ENCODE measurements at places on chromosomes 7 and 10.

DNA sequence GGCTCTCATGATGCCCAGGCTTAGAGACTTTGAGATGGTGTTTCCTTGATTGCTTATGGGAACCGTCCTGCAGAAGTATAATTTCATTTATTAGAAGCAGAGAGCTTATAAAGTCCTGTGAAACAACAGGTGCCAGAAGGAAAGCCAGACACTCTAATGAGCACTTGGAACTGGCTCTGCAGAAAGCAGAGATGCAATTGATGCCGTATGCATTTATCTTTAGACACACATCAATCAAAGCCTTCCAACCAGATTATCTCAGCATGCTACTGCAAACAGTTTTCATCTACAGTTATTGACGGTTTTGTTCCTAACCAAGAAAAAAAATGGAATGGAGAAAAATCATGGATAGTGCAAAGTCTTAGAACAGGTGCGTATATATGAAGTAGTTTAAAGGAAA, 371.7 kb upstream of the PRKCQ start:
- no peak for DNase-seq

DNA sequence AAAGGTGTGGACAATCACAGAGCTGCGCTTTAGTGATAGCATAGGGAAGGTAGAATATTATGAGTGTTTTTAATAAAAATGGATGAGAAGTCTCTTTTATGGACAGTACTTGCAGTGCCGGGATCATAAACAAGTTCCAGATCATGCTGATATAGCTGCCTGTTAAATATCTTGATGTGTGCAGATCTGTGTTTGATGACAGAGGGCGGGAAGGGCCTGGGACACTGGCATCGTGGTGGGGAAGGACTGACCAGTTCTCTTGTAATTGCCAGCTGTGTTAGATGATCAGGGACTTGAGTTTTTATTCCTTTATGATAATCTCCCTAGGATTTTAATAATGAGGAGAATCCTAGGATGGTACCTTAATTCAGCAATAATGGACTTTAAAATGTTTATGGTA, 14.6 kb downstream of the SND1 start:
- DNase-seq, result no peak

GRCh38 chr10:132341017-132341416, 9.0 kb downstream of the LRRC27 start:
- DNase-seq, result no peak

DNA sequence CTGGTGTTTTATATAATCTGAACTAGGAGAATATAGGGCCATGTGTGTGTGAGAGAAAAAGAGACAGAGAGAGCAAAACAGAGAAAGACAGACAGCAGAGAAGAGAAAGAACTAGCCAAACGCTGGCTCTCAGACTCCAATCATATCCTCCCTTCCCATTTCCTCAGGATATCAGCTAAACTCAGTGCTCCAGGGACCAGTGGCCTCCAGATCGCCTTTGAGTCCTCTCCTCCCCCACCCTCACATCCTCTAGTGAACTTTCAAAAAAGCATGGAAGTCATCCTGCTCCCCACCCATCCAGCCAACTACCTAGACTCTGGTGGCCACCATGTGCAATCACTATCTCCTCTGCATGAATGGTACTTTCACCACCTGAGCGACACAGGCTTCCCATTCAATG, 386.1 kb upstream of the NPVF start:
- no peak for DNase-seq

GRCh38 chr7:24756545-24757352, 515 bp downstream of the GSDME start:
- DNase-seq, result peak; percentile 34

- DNase-seq, result no peak
Observed at GRCh38 chr10:4384245-4384644, 441.8 kb upstream of the AKR1E2 start.

DNA sequence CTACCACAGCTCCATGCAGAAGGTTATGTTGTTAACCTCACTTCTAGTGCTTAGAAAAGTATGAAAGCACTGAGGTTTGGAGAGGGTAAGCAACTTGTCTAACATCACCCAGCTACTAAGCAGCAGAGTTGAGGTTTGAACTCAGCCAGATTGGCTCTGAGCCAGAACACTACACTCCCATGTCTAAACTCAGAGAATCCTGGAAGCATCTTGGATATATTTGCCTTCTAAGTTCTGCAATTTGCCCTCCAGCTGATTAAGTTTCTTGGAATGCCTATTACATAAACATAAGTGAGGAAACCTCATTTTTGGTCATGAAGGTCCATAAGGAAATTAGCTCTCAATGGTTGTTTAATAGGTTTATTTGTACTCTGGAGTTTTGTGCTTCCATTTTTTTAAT, 78.1 kb upstream of the PHYHIPL start:
- no peak for DNase-seq

DNA sequence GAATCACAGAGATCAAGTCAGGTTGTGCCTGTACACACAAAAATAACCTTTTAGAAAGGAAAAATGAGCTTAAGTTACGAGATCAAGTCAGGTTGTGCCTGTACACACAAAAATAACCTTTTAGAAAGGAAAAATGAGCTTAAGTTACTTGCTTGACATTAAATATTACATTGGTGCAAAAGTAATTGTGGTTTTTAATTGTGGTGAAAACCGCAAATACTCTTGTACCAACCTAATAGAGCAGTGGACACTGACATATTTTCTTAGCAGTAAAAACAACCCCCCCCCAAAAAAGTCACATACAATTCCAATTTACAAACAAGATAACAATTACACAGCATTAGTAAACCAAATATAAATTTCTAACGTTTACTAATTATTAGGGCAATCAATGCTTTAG, 595.6 kb downstream of the GRM8 start:
- no peak for DNase-seq

DNA sequence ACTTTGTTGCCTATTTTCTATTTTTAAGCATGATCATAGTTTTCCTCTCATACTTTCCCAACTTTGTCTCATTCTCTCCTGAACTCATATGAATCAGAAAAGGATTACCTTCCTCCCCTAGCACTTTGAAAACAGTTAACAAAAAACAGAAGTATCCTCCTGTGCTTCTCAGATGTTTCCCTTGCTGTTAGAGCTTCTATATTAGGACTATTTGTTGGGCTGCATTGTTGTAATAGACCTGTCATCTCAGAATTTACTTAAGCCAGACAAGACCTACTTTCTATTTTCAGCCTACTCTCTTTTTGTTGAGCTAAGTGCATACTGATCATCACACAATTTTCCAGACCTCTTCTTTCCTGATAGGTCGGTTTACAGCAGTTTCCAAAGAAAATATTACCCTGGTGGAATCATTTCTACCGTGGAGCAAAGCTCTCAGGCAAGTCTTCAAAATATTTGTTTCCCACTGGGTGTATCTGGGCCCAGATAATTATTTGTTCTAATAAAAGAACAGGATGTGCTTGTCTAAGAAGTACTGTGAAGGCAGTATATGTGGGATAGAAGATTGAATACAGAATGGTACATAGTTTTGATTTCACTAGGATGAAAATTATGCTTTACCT, 411.9 kb upstream of the KLF6 start:
- DNase-seq, result no peak

GRCh38 chr7:27155816-27156507, 513 bp downstream of the HOXA7 start:
- DNase-seq, result no peak
